ENCODE measurements at places on chromosomes 16 and 17. TPM values are rescaled to one million over a fixed set of nuclear protein-coding genes. Genes with fewer than 3 reads are reported as not detected.

SLFN13 gene
- 15.1 TPM for total RNA-seq

AXIN2 gene
- 28.5 TPM for total RNA-seq

DHRS11 gene
- 1.8 TPM for total RNA-seq

SALL1 gene
- total RNA-seq: not detected

KRTAP9-8 gene
- not detected for total RNA-seq

ACSM5 gene
- total RNA-seq: not detected

CD300E gene
- total RNA-seq: 64.4 TPM

CA5A gene
- total RNA-seq: under 0.01 TPM

GNG13 gene
- total RNA-seq: not detected

SPECC1 gene
- total RNA-seq: 48.4 TPM

FAM234A gene
- total RNA-seq: 22.1 TPM

TP53TG3C gene
- total RNA-seq: 0.31 TPM

ABCA10 gene
- 1.0 TPM for total RNA-seq

EVI2A gene
- total RNA-seq: 156 TPM

OR1A1 gene
- not detected for total RNA-seq

MMP2 gene
- 0.10 TPM for total RNA-seq

GRAPL gene
- total RNA-seq: 5.1 TPM

GAST gene
- not detected for total RNA-seq

KRTAP4-4 gene
- total RNA-seq: not detected

MMP25 gene
- 1.7 TPM for total RNA-seq

TLCD3A gene
- 0.31 TPM for total RNA-seq

NPEPPS gene
- 85.8 TPM for total RNA-seq

PYY gene
- not detected for total RNA-seq

KRTAP3-1 gene
- not detected for total RNA-seq

ITGAD gene
- under 0.01 TPM for total RNA-seq

TNS4 gene
- 0.21 TPM for total RNA-seq

CCL14 gene
- total RNA-seq: not detected

CBX4 gene
- total RNA-seq: 77.2 TPM

TBC1D10B gene
- 12.0 TPM for total RNA-seq

CACNA1G gene
- under 0.01 TPM for total RNA-seq

PRAC2 gene
- total RNA-seq: not detected

KCNH4 gene
- total RNA-seq: under 0.01 TPM

Data from mononuclear cell (primary cell).